Right kidney (tissue), 9 donors: ENCODE measurements at places on chromosomes 4 and X.

DNA sequence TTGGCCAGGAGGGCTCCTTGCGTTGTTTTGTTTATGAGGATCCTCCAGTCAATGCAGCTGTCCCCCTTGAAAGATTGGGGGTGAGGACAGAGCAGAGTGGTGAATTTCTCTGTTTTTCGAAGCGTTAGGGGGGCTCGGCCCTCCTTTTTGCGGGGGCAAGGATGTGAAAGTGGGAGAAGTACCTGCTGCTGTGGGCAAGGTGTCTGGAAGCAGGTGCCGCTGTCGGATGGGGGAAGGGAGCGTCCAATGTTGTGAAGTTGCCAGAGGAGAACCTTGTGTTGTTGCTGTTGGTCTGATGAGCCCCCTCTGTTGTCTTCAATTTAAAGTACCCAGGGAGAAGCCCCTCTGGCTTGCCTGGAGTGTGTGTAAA, 613 bp downstream of the GLRB start:
- no peak for DNase-seq

DNA sequence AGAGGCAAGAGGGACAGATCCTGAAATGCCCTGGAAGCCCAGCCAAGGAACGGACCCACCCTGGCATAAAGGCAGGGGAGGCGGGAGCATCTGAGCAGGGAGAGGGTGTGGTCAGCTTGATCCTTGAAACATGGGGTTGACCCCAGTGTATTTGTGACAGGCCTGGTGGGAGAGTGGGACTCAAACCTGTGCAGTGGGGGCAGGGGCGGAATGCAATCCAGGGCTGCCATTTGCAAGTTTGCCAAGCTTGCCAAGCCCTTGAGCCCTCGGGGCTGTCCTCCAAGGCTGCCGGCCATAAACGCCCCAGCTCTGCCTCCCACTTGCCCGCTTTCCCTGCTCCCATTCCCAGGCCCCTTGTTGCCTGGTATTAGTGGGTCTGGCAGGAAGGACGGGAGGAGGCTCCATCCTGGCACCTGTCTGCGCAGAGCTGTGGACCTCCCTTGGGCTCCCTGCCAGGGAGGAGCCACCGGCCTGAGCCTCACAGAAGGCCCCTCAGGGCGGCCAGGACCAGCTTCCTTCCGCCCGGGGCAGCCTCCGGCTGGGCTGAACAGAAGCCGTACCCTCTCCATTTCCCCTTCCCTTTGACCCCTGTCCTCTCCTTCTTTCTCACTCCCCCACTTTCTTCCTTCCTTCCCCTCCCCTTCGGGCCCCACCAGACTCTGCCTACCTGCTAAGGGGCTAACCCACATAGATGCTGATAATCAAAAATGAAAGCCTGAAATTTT, 661 bp downstream of the S100P start:
- no peak for DNase-seq

DNA sequence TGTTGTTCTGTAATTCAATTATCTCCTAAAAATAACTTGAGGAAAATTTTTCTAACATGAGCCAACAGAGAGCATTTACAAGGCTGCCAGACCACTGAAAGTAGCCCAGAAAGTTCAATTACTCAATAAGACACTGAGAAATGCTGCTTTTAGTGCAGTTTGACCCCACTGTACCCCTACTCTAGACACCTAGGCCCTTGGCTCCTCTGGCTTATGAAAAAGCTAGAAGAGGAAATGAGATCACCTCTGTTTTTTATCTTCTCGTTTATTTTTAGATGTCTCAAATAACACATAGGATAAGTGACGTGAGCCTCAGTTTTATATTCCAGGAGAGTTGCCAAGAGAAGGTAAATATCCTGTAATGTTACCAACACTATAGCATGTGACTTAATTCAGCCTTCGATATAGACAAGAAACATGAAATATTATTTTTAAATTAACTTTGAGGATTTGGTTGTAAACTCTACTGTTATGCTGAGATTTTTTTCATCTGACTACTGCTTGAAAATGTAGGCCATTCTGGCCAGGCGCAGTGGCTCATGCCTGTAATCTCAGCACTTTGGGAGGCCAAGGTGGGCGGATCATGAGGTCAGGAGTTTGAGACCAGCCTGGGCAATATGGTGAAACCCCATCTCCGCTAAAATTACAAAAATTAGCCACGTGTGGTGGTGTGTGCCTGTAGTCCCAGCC, 24.4 kb downstream of the TNIP3 start:
- no peak for DNase-seq

- DNase-seq: no peak
Measured at GRCh38 chrX:47351706-47352105, 18.7 kb upstream of the ZNF157 start.
